ENCODE measurements at places on chromosomes 5 and 9. TPM values are rescaled to one million over a fixed set of nuclear protein-coding genes. Genes with fewer than 3 reads are reported as not detected.

The BARX1 gene
- not detected for total RNA-seq

The ZNF354B gene
- total RNA-seq, result 5.5 TPM

The OR13C2 gene
- not detected for total RNA-seq

The ACOT12 gene
- total RNA-seq, result not detected

The CCL27 gene
- not detected for total RNA-seq

The ITGA1 gene
- total RNA-seq, result 15.1 TPM

The MYOZ3 gene
- 110 TPM for total RNA-seq

The BHMT gene
- total RNA-seq, result not detected

The TPD52L3 gene
- total RNA-seq, result not detected

The IGFBPL1 gene
- total RNA-seq, result 0.51 TPM

The OBP2B gene
- total RNA-seq, result not detected

The LEAP2 gene
- 0.61 TPM for total RNA-seq

The GABRA1 gene
- total RNA-seq, result not detected

The CDH9 gene
- total RNA-seq, result not detected
